ENCODE measurements at places on chromosomes 6 and 20.

DNA sequence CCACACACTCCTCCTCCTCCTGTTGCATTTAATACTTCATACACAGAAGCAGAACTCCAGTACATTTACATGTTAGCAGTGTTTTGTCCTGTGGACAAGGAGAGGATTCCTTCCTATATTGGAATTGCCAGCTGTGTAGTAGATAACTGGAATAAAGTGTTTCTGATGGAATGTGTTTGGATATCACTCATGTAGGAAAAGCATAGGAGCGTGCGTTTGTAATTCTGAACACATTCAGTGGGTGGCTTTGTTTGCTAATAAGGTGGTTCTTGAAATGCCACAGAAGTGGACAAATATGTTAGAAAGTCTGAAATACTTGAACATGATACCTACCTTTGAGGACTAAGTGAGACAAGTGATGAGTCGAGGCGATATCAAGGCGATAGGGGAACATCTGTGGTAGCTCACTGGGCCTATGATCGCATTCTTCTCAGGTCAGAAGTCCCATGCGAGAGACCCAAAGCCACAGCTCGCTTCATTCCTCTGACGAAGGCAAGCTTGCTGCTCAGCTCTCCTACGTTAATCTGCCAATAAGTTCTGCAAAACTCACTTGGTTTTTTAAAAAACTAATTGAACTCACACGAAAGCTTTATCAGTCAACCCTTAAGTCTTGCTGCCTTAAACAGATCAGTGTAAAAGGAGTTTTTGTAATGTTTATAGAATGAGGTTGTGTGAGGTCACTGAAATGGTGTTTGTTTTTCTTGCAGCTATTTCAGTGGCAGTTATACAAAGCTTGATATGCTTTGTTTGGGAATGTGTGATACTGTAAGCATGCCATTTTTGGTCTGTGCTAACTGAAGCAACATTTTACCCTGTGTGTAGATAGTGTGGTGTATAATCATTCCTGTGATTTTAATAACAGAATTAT lies 159.9 kb downstream of the SOX4 start:
- DNase-seq = no peak

- DNase-seq = no peak
Measured at GRCh38 chr6:43740961-43741764, 28.8 kb upstream of the VEGFA start.

DNA sequence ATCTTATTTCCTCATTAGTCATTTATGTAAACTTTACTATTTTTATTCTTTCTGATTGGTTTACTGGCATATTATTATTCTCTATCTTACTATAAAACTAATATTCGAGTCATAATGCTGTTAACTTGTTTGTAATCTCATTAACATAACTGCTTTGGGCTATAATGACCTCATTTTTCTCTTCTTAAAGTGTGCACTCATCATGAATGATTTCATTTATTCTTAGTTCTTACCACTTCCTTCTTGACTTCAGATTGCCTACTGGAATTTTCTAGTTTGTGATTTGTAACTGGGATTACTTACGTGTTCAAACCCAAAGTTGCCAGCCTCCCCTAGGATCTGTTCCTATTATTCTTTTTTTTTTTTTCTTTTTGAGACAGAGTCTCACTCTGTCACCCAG lies 91.8 kb upstream of the TNFAIP3 start:
- DNase-seq = no peak

GRCh38 chr6:6771964-6772363 lies 183.4 kb downstream of the LY86 start:
- no peak for DNase-seq

DNA sequence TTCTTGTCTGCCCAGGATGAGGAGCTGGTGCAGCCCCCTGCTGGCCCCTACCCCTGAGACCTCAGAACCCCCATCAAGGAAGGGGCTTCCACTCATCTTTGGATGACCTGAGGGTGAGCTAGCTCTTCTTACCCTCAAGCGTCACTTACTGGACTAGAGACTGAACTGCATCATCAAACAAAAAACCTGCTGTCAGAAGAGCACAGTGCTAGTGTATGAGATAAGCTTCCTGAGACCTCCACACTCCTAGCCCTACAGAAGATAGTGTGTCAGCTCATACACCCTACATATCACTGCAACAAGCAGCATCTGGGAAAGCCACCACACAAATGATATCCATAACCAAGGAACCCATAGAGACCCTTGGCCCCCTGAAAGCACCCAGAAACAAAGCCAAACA lies 15.0 kb downstream of the SLC22A16 start:
- DNase-seq = no peak

DNA sequence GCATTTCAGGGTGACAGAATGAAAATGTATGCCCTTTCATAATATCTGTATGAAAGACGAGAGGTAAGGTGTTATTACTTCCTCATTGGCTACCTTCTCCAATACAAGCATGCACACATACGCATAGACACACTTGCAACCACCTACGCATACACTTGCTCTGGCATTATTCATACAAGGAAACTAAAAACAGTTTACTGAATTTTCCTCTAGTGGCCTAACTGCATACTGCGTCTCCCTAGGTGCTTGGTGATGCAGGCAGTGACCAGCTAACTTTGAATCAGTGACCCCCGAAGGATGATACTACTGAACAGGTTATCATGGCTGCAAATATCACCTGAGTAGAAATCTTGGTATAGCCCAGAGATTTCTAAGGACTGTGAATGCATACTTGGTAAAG lies 593.1 kb downstream of the PKHD1 start:
- DNase-seq = no peak

DNA sequence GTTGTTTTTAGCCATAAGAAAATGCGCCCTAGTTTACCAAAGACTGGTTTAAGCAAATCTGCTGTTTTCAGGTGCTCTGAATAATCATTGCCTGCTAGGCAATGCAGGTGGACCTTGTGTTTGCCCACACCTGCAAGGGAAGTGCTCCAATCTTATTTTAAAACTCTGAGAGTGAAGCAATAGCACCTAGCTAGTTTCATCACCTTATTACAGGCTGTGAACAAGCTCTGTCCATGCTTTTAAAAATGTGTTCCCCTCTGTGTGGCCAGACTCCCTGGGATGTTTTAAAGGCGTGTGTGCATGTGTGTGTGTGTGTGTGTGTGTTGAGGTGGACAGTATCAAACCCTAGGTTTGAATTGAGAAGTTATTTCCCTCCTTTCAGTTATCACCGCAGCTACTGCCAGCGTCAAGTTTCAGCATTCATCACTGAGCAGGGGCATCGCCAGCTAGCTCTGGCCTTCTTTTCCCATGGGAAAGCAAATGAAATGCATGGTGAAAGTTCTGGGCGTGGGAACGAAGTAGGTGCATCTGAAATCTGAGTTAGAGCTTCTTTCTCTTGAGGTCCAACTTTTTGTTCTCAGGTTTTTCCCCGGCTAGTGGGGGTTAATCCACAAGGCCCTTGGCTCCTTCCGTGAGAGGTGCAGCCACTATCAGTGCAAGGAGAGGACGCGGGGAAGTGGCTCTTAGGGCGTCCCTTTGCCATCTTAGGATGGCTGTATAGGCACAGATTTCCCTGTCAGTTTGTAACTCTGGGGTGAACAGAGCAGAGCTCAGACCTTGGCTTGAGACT lies 30.8 kb downstream of the DUSP22 start:
- DNase-seq = no peak

- DNase-seq = no peak
Measured at GRCh38 chr6:6984585-6985366, 123.0 kb upstream of the RREB1 start.

DNA sequence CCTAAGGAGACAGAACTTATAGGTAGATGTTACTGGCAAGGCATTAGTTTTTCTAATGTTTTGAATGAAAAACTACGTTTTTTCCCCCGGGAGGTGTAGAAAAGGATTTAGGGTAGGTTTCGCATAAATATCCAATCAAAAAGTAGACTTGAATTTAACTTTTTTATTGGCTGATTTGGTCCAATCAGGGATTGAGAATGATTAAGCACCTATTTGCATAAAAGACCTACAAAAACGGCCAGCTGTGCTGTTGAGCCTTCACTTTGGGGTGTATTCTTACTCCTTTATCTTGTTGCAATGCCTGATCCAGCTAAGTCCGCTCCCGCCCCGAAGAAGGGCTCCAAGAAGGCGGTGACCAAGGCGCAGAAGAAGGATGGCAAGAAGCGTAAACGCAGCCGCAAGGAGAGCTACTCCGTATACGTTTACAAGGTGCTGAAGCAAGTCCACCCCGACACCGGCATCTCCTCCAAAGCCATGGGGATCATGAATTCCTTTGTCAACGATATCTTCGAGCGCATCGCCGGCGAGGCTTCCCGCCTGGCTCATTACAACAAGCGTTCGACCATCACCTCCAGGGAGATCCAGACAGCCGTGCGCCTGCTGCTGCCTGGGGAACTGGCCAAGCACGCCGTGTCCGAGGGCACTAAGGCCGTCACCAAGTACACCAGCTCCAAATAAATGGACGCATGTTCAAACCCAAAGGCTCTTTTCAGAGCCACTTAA lies 113.5 kb upstream of the BTN3A2 start:
- no peak for DNase-seq

- no peak for DNase-seq
Measured at GRCh38 chr6:46876126-46876525, 45.6 kb downstream of the ADGRF5 start.

DNA sequence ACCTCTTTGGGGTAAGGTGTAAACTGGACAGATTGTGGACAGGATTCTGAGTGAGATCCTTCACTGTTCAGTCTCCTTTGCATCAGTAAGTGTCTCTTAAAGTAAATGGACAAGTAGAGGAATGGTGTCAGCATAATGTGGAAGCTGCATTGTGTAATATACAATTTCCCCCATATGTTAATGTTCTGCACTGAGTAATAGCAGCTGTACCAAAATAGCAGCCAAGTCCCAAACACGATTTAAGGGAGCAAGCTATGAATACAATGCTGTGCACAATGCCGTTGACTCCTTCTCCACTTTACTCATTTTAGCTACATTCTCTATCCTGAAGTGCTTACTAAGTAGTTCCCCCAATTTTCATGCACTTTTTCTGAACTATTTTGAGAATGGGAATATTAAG lies 21.1 kb upstream of the TRIM26 start:
- DNase-seq = no peak

DNA sequence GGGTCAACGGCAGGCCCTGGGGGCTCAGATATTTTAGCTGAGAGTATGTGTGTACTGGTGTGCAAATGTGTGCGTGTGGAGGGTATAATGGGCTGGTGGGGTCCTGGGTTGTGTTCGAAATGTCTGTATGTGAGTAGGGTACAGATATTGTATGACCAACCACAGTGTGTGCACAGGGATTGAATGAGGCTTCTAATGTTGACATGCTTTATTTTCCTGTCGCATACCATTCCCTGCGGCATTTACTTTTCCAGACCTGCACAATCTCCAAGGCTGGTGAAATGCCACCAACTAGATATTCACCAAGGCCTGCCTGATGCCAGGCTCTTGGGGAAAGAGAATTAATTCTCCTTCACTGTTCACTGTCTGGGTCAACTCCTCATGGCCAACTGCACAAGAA lies 441.4 kb upstream of the SULF2 start:
- no peak for DNase-seq

- DNase-seq = no peak
Measured at GRCh38 chr20:51985013-51985415, 182.7 kb upstream of the SALL4 start.

DNA sequence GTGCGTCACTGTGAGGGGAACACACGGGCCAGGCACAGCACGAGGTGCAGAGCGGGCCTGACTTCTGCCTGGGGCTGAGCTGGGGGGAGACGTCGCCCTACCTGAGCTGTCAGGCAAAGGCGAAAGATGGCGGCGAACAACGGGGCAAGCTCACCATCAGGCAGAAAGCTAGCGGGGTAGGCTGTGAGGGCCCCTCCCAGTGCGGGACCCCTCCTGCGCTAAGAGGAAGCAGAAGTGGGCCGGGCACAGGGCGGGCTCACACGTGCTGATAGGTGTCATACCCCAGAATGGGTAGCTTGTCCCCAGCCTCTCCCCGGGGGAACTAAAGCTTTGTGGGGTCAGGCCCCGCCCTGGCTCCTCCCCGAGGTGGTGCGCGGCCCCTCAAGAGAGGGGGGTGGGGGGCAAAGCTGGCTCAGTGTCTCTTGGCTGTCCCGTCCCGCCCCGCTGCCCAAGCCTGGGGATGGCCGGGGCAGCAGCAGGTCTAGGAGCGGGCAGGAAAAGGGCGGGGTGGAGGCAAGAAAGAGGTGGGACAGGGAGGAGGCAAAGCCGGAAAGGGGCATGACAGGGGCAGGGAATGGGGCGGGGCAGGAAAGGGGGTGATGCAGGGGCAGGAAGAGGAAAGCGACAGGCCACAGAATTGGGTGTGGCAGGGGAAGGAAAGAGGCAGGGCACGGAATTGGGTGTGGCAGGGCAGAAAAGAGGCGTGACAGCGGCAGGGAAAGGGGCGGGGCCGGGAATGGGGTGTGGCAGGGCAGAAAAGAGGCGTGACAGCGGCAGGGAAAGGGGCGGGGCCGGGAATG lies 14.7 kb downstream of the UCKL1 start:
- peak; percentile 56 for DNase-seq

DNA sequence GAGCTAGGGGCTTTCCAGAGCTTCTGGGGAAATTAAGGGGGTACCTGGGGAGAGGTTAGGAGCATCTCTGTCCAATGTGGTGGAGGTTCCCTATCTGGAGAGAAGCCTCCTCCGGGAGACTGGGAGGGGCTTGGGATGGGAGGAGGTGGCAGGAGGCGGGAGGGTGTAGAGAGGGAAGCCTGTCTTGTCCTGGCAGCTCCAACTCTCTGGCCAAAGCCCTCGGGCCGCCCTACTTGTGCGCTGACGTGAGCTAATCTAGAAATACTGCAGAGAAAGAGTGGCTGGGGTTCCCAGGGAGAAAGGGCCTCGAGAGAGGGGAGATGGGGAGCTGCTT lies 1.6 kb upstream of the SLC32A1 start:
- DNase-seq = no peak

DNA sequence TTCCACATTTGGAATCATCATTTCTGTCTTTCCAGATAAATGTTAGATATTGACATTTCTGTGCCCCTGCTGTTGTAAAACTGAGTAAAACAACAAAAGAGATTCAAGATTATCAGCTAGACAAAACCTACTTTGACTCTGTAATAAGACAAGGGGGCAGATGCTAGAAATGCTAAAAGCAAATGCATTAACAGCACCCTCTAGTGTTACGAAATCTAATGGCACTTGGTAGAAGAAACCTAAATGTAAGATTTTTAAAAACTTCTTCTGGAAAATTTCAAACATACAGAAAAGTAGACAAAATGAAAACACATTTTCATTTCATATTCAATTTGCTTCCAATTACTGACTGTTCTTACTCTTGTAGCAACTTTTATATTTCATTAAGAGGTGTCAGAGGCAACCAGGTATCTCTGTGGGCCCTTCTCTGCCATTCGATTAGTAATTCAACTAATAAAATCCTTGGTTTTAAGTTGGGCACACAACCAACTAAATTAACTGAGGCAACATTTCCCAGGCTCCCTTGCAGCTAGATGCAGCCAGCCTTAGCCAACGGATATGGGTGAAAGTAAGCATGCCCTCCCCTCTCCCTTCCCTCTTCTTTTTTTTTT lies 45.0 kb downstream of the SLC23A2 start:
- DNase-seq = no peak

GRCh38 chr6:135319819-135320218 lies 138.7 kb downstream of the MYB start:
- no peak for DNase-seq

DNA sequence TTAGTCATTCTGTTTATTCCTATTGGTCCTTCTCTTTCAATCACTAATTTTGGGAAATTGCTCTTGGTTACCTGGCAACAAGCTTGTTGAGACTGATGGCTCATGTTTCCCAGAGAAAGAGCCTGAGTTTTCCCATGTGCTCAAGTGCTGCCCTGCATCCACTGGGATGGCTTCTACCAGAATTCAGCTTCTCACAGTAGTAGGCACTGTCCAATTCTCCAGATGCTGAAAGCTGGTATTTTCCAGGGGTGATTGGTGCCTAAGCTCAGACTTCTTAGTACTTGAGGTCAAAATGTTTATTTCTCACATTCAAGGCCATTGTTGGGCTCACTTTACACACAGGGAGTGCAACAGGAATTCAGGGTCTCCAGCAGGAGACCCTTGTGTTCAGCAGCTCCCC lies 29.1 kb upstream of the SLC2A12 start:
- no peak for DNase-seq

All from T-helper 17 cell (primary cell).